ENCODE measurements at places on chromosomes 13 and 19. TPM values are rescaled to one million over a fixed set of nuclear protein-coding genes. Genes with fewer than 3 reads are reported as not detected.

DNA sequence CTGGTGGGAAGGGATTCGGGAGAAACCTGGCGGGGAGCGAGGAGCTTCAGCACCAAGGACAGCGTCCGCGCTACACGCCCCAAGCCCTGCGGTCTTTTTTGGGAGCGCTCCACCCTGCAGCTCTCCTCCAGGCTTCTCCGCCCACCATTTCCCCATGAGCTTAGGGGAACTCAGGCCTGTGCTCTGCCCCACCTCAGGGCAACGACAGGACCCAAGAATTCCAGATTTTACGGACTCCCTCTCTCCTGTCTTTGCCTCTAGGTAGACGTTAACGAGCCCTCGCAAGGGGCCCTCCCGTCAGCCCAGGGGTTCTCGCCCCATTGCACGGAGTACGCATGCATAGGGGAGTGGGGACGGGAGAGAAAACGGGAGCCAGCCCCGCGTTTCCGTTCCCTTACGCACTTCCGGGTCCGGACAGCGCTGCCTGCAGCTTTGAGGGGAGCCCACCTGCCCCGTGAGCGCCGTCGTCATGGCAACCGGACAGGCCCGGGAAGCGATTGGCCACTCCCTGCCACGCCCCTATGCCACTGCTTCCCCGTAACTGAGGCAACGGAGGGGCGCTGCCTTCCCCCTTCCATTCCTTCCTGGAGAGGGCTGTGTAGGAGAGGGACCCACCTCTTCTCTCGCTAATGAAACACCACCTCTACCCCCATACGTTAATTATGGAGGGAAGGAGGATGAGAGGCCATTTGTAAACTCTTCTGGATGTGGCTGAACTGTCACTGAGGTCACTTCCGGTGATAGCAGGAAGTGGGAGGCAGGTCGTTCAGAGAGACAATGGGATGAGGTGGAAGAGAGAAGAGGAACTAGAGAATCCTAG lies 20.8 kb downstream of the NOVA2 start:
- peak; percentile 57 for DNase-seq
- H3K27me3 ChIP-seq: peaks cover 29% of the 10 kb centered on the region
- peaks cover 6% of the 10 kb centered on the region for H3K4me1 ChIP-seq
- H3K27ac ChIP-seq: no peak overlapping the region

- no peaks in the 10 kb centered on the region for H3K27me3 ChIP-seq
- H3K36me3 ChIP-seq: no peaks in the 10 kb centered on the region
- no peak overlapping the region for H3K4me3 ChIP-seq
- H3K4me1 ChIP-seq: peaks cover 41% of the 10 kb centered on the region
- no peak overlapping the region for H3K27ac ChIP-seq
Measured at GRCh38 chr13:51837016-51837415, 8.0 kb downstream of the TMEM272 start.

DNA sequence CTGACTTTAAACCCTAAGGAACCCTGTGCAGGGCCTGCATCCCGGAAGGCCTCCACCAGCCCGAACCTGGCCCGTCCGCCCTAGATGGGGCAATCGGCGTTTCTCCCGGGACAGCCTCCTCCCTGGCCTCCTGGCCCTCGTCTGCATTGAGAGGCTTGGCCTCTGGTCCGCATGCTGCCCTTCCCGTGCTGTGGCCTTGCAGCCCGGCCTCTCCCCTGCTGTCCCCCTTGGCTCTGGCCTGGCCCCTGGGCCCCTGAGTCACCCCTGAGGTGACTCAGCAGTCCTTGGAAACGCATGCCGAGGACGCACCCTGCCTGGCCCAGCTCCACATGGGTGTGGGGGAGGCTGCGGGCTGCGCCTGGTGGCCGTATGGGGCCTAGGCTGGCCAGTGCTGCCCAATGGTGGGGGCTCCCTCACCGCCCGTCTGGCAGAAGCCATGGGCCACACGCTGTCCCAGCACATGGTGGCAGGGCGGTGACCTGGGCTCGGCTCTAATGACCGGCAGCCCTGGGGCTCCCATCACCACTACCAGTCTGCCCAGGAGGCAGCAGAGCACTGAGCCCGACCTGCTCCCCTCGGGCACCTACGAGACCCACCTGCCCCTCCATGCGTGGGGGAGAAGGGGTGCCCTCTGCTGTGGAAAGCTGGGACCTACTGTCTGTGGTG lies 25.7 kb downstream of the SH3GL1 start:
- no peaks in the 10 kb centered on the region for H3K27me3 ChIP-seq
- no peak for DNase-seq
- peaks cover 61% of the 10 kb centered on the region for H3K4me1 ChIP-seq
- H3K4me3 ChIP-seq: no peak overlapping the region

DNA sequence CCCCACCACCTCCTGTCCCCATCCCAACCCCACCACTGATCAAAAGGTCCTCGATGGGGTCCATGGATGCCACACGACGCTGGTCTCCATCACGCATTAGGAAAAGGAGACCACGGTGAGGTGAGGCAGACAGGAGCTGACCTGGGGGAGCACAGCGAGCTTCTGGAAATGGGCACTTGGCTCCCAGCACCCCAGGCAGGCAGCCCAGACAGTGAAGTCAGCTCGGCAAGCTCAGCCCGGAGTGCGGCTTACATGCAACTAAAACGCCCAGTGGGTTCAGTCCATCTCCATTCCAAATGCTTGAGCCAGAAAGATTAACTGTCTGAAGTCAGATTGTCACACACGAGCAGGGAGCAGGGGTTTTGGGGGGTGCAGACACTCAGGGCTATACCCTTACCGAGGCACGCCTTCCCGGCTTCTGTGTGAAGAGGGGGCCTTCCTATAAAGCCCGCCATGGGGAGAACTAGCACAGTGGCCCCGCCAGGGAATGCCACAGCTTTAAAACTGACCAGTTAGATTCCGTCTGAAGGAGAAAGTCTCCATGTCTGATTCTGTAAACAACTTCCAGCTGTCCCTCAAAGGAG lies 79.4 kb downstream of the SPACA7 start:
- H3K4me1 ChIP-seq: no peaks in the 10 kb centered on the region
- H3K4me3 ChIP-seq: no peak overlapping the region
- no peak overlapping the region for H3K27ac ChIP-seq
- no peak for DNase-seq

DNA sequence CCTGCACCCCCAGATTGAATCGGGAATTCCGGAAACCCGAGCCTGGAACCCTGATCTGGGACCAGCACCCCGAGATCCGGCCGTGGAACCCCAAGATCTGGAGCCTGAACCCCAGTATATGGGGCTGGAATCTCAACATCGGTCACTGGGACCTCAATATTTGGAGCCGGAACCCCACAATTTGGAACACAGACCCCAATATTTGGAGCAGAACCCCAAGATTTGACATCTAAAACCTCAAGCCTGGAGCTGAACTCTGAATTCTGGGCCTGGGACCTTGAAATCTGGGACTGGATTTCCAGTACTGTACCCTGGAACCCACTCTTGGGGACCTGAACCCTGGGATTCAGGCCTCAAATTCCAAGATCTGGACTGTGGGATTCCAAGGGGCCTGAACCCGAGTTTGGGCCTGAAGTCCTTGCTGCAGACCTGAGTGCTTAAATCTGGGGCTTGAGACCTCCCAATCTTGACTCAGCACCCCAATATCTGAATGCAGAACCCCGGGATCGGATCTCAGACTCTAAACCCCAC lies 629 bp downstream of the LRFN3 start:
- no peak overlapping the region for H3K27ac ChIP-seq
- H3K36me3 ChIP-seq: no peaks in the 10 kb centered on the region
- H3K27me3 ChIP-seq: no peaks in the 10 kb centered on the region
- no peak for DNase-seq
- H3K4me1 ChIP-seq: peaks cover 26% of the 10 kb centered on the region

DNA sequence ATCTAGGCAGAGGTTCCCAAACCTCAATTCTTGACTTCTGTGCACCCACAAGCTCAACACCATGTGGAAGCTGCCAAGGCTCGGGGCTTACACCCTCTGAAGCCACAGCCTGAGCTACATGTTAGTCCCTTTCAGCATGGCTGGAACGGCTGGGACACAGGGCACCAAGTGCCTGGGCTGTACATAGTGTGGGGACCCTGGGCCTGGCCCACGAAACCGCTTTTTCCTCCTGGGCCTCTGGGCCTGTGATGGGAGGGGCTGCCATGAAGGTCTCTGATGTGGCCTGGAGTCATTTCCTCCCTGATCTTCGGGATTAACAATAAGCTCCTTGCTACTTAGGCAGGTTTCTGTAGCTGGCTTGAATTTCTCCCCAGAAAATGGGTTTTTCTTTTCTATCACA lies 108.1 kb downstream of the HS6ST3 start:
- no peak for DNase-seq
- H3K27me3 ChIP-seq: no peaks in the 10 kb centered on the region
- no peaks in the 10 kb centered on the region for H3K4me1 ChIP-seq
- no peak overlapping the region for H3K4me3 ChIP-seq
- H3K36me3 ChIP-seq: no peaks in the 10 kb centered on the region
- H3K27ac ChIP-seq: no peak overlapping the region

DNA sequence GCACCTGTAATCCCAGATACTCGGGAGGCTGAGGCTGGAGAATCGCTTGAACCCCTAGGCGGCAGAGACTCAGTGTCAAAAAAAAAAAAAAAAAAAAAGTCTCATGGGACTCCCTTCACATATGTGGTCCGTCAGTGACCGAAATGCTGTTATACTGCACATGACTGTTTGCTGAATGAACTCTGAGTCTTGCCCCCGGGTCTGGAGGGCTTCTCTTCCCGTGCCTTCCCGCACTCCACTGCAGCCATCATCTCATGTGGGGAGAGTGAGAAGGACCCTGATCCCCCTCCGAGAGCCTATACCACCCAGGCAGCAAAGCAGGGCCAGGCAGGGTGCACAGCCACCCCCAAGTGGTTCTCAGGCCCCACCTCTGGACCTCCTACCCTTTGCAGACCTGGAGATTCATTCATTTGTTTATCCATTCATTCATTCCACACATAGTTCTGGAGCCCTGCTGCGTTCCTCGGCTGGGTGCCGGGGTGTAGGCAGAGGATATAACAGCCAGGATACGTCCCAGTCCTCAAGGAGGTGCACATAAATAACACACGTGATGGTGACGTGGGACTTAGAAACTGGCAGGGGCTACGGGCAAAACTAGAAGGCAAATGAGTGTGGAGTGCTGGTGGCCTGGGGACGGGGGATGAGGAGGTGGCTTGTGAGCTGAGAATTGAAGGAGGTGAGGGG lies 14.2 kb downstream of the NDUFA11 start:
- no peak for DNase-seq
- H3K4me3 ChIP-seq: no peak overlapping the region
- no peaks in the 10 kb centered on the region for H3K4me1 ChIP-seq
- no peaks in the 10 kb centered on the region for H3K36me3 ChIP-seq

DNA sequence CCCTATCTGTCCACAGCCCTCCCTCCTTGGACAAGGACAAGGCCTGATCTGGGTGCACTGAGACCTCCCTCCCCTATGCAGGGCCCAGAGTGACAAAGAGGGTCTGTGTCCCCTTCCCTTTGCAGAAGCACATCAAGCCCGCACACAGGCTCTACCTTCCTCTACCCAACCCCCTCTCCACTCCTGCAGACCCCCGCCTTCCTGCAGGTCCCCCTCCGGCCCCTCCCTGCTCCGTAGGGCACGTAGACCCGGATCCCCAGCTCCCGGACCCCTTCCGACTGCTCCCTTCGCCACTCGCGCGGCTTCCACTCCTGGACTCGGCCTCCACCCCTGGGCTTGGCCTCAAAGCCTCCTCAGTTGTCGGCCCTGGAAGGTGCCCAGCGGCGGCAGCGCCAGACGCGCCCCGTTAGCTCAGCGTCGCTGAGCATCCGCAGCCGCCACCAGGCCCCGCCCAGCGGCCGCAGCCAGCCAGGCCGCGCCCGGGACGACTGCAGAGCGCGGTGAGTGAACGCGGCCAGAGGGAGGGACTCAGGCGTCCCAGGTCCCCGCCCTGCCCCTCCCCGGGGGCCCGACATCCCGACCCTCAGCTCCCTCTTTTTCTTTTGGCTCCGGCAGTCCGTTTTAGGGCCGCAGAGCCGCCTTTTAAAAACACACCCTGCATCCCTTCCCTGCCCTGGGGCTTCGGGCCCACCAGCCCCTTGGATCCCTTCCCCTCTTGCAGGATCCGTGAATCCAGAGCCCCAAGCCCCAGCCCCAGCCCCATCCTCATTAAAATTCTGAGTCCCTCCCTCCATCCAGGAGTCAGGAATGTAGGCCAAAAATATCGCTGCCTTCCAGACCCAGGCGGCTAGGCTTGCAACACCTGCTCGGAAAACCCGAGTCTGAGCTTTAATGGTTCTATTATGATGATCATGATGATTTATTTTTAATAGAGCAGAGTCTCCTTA lies 1.5 kb upstream of the MYADM start:
- peaks cover 6% of the 10 kb centered on the region for H3K36me3 ChIP-seq
- H3K27me3 ChIP-seq: no peaks in the 10 kb centered on the region
- peak overlapping the region; percentile 91 for H3K27ac ChIP-seq
- peaks cover 20% of the 10 kb centered on the region for H3K4me1 ChIP-seq
- H3K4me3 ChIP-seq: peak overlapping the region; percentile 92

- DNase-seq: peak; percentile 79
- peak overlapping the region; percentile 59 for H3K27ac ChIP-seq
- H3K4me3 ChIP-seq: peak overlapping the region; percentile 45
- peaks cover 54% of the 10 kb centered on the region for H3K4me1 ChIP-seq
- peaks cover 23% of the 10 kb centered on the region for H3K36me3 ChIP-seq
Measured at GRCh38 chr19:1265615-1266128, 3.5 kb upstream of the CIRBP start.

DNA sequence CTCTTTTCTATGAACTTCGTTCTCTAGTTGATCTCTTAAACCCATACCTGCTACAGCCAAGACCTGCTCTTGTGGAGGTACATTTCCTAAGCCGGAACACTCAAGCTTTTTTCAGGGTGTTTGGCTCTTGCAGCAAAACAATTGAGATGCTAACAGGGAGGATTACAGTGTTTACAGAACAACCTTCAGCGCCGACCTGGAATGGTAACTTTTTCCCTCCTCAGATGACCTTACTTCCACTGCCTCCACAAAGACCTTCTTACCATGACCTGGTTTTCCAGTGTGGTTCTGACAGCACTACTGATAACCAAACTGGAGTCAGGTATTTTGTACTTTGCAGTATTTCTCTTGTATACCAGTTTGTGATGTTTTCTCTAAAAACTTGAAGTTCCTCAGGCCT lies 506 bp downstream of the KCNRG start:
- H3K27ac ChIP-seq: peak overlapping the region; percentile 44
- no peak for DNase-seq
- H3K4me1 ChIP-seq: peaks cover 20% of the 10 kb centered on the region
- no peaks in the 10 kb centered on the region for H3K27me3 ChIP-seq
- H3K4me3 ChIP-seq: no peak overlapping the region
- peaks cover 58% of the 10 kb centered on the region for H3K36me3 ChIP-seq

DNA sequence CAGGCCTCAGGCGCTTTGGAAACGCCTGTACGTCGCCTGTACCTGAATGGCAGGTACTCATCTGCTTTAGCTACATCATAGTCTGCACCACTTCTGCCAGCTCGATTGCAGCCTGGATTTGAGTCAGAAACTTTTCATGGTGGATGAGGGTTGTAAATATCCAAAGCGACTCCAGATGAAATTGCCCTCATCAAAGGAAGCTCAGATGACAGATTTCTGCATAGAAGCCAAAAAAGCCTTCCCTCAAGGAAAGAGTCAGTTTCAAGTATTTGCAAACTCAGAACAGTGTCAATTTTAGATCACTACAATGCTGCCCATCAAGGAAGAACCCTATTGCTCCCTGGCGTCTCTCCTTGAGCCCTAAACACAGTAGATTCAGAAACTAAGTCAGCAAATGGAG lies 38.8 kb upstream of the IGFL4 start:
- H3K27me3 ChIP-seq: peaks cover 78% of the 10 kb centered on the region
- H3K4me3 ChIP-seq: no peak overlapping the region
- peaks cover 11% of the 10 kb centered on the region for H3K4me1 ChIP-seq
- H3K36me3 ChIP-seq: no peaks in the 10 kb centered on the region
- no peak for DNase-seq
- no peak overlapping the region for H3K27ac ChIP-seq

ZNF808 gene
- 32.4 TPM for total RNA-seq

TOMM40 gene
- 134 TPM for total RNA-seq

MBD3L3 gene
- not detected for total RNA-seq

HS6ST3 gene
- total RNA-seq: not detected

FSD1 gene
- total RNA-seq: 19.7 TPM

NLRP4 gene
- not detected for total RNA-seq
